AG10803 (cell line): ENCODE measurements at places on chromosomes 1 and 21.

GRCh38 chr1:224433041-224433691 lies 1.4 kb downstream of the WDR26 start:
- peak; percentile 4 for DNase-seq

GRCh38 chr1:107920561-107920960 lies 44.4 kb downstream of the VAV3 start:
- no peak for DNase-seq

GRCh38 chr1:29354511-29355098 lies 118.3 kb downstream of the PTPRU start:
- no peak for DNase-seq

DNA sequence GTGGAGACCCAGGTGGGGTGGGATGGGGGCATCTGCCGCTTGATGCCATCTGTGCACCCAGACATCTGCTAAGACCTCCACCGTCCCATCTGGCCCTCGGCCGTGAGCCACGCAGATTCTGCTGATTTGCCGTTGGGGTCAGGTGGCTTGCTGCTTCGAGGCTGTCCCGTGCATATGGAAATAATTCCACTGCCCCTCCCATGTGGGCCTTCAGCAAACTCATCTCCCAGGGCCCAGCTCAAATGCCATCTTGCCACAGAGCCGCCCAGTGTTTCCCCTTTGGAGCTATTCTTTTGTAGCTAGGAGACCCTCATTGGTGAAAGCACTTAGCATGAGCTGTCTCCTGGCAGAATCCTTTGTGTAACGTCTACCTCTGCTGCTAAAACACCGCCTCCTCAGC lies 99.8 kb downstream of the KAZN start:
- no peak for DNase-seq

DNA sequence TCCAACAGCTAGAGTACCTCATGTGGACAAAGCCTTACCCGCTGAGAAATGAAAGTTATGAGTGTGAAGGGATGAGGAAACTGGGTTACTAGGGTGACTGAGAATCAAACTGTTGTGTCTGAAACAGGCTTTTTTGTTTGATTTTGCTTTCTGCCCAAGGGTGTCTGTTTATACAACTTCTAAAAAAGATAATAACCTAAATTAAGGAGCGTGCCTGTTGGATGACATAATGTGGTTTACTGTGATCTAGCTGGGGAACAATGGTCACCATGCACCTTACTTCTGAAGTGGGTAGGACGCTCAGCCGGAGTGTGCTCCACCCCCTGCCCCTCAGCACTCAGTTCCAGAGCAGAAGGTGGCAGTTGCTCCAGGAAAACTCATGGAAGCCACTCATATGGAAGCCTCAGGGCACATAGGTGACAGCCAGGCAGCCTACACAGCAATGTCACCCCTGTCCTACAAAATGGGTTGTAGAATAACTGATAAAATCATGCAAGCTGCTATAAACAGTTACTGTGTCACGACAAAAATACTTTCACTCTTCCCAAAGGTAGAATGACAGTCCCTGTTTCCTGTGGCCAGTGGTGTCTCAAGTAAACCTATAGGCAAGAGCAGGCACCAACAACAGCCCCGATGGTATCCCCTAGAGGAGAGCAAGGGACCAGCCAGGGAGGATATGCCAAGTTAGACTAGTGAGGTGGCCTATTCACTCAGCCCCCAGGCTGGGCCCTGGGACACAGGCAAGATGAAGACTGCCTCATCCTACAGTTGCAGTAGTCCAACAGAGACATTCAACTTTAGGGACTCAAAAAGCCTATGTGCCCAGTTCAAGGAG lies 29.3 kb downstream of the SIPA1L2 start:
- no peak for DNase-seq

DNA sequence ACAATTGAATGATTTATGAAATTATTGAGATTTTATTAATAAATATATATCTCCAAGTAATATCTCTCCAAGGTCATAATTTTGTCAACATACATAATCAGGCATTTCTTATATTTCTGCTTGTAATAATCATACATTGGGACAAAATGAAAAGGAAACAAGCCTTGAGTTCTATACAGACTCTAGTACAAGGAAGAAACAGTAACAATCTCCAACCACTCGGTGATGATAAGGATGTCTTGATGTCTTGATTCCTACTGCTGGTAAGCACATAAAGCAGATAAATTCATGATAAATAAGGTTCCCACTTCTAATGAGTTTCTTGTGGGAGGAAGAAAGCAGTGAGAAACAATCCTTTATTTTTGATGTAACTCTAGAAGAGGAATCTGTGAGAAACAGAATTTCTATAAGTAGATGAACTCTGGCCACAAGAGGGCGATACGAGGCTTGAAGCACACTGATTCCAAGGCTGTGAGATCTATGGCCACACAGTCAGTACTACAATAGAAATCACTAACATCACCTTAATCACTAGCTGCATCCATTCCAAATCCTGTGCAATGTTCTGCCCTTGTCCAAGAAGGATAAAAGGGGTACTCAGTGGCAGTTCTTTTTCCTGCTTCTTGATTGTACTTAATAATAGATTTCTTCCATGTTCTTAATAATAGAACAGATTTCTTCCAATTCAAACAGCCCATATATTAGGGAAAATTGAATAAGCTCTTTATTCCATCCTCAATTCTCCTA lies 41.4 kb upstream of the LRRC8B start:
- peak; percentile 81 for DNase-seq

GRCh38 chr1:19769211-19769932 lies 30.3 kb downstream of the TMCO4 start:
- DNase-seq: no peak

DNA sequence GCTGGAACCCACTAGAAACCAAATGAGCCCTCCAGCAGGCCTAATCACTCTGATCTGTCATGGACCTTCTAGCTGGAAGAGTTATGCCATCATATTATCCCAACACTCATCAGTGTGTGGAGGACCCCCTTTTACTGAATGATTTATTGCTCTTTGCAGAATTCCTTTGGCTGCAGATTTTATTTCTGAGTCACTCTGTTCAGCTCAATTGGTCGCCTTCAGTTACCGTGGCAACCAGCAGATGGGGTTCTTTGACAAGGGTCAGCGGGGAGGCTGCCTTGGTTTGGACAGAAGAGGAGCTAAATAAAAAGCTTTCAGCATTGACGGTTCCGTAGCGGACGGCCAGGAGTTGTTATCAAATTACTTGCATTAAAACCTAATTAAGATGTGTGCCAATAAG lies 220.1 kb downstream of the SDCCAG8 start:
- peak; percentile 34 for DNase-seq

DNA sequence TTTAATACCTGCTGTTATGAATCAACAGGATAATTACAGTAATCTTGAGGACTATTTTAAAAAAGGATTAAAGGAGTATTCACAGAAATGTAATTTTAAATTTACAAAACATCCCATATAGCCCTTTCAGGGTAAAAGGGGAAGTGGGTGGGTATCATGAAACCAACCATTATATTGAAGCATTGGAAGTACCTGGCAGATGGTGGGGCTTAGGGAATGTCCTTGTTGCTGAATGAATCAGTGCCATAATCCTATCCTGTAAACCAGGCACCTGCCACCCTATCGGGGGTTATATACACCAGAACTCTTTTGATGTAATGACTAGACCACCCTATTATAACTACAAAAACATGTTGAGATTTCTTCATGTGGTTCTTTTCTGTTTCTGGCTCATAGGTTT lies 30.4 kb downstream of the CDC14A start:
- no peak for DNase-seq

- DNase-seq: peak; percentile 91
Observed at GRCh38 chr1:109370712-109371340, 26.9 kb downstream of the SORT1 start.

DNA sequence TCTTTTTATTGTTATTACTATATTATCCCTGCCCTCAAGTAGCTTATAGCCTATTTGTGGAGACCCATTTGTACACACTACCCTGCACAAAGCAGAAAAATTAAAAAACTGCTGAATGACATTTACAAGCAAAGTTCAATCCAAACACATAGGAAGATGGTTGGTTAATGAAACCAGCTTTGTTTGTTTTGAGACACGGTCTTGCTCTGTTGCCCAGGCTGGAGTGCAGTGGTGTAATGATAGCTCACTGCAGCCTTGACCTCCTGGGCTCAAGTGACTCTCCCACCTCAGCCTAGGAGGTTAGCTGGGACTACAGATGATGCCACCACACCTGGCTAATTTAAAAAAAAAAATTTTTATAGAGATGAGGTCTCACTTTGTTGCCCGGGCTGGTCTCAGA lies 31.6 kb downstream of the TGFB2 start:
- DNase-seq: no peak

DNA sequence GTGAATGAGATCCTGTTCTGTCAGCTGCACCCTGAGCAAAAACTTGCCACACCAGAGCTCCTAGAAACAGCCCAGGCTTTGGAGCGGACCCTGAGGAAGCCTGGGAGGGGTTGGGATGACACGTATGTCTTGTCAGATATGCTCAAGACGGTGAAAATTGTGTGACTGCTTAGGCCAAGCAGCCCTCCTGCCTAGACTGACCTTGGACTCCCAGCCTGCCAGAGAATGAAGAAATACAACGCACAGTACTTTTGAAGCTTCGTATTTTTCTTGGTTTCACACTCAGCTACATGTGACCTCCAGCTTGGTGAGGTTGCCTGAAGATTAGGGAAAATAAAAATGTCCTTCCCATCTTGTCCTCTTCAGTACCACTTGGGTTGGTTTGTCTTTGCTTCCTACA lies 15.1 kb downstream of the METTL13 start:
- no peak for DNase-seq

- DNase-seq: no peak
Observed at GRCh38 chr1:8461351-8462110, 143.6 kb downstream of the SLC45A1 start.

DNA sequence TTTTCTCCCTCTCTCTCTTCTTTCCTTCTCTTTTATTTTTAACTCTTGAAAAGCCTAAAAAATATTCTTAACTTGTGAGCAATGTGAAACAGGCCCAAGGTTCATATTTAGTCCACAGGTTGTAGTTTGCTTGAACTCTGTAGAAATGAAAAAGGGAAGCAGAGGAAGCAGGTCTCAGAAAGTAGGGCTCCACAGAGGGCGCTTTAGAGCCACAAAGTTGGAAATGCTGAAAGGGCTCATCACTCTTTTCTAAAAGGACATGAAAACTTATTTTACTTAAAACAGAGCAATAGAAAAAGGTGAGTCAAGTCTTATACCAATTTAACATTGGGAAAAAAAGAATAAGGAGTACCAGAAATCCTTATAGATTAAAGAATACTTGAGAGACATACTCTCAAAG lies 247.0 kb downstream of the USP25 start:
- DNase-seq: no peak

DNA sequence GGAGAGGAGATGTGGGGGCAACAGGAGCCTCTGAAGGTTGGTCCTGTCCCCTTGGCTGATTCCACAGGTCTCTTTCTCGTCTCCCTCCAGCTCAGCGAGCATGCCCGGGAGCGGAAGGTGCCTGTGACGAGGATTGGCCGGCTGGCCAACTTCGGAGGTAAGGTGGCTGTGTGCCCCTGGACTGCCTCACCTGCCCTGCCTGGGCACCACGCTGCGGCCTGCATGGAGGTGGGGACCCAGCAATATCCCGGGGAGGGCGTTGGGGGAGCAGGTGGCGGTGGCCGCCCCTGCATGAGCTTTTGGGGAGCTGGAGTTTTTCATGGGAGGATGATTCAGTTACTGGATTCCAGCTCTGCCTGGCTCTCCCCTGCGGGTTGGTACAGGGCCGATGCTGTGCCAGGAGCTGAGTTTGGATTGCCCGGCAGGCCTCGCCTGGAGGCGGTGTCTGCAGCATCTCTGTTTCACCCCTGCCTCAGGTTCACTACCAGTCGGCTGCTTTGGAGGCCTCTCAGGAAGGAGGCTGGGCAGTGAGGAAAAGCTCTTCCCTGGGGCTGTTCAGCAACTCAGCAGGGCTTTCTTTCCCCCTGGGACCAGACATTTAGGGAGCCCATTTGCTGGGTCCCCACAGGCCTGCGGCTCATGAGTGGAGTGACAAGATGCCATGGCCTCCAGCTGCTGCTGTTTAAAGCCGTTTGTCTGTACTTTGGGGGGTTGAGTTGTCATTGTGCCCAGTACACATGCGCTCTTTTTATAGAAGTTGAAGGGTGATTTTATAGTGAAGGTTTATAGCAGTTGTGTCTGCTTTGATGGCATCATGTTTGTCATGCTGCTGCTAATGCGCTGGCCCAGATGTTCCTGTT lies 25.7 kb downstream of the COQ8A start:
- no peak for DNase-seq

- peak; percentile 18 for DNase-seq
Observed at GRCh38 chr1:88979054-88979748, 13.2 kb downstream of the KYAT3 start.

- DNase-seq: no peak
Observed at GRCh38 chr1:5341471-5341870, 650.8 kb downstream of the NPHP4 start.

DNA sequence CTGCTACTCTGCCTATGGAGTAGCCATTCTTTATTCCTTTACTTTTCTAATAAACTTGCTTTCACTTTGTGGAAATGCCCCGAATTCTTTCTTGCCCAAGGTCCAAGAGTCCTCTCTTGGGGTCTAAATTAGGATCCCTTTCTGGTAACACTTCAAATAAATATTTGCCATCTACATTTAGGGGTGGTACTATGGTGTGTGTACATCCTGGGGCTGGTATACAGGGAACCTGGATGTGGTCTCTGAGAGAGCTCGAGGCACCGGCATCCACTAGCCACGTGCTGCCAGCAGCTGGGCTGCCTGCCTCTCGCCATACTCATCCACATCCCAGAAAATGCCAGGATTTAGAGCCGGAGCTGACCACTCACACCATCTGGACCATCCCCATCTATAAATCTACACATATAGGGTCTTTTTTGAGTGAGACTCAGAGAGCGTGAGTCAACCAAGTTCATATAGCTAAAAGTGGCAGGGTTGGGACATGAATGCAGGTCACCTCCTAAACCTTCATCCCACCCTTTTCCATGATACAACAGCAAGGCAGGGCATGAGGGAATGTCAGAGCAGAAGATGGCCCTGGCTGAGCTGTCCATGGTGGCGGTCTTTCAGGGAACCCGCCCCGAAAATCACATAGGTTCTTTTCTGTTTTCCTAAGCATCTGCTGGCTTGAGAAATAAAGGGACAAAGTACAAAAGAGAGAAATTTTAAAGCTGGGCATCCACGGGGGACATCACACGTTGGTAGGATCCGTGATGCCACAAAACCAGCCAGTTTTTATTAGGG lies 76.6 kb upstream of the F3 start:
- DNase-seq: no peak

GRCh38 chr1:40044110-40044509 lies 3.6 kb downstream of the CAP1 start:
- no peak for DNase-seq

DNA sequence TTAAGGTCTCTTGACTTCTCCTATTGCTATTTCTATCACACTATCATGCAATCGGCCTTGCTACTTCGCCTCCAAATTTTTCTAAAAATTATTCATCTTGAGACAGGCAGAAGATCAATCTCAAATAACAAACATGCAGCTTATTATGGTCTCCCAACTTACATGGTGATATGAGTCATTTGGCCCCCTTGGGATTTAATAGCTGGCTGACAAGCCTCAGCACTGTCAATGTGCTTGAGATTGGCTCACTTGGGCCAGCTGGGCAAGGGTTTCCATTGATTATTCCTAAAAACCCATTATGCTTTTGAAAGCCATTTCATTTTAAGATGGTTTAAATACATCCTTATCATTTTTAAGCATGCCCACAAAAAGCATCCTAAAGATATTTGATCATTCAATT lies 224.5 kb upstream of the NFIA start:
- DNase-seq: no peak

GRCh38 chr1:245131026-245131393 lies 23.8 kb upstream of the KIF26B start:
- DNase-seq: no peak
